ENCODE measurements at places on chromosomes 11 and 22.

DNA sequence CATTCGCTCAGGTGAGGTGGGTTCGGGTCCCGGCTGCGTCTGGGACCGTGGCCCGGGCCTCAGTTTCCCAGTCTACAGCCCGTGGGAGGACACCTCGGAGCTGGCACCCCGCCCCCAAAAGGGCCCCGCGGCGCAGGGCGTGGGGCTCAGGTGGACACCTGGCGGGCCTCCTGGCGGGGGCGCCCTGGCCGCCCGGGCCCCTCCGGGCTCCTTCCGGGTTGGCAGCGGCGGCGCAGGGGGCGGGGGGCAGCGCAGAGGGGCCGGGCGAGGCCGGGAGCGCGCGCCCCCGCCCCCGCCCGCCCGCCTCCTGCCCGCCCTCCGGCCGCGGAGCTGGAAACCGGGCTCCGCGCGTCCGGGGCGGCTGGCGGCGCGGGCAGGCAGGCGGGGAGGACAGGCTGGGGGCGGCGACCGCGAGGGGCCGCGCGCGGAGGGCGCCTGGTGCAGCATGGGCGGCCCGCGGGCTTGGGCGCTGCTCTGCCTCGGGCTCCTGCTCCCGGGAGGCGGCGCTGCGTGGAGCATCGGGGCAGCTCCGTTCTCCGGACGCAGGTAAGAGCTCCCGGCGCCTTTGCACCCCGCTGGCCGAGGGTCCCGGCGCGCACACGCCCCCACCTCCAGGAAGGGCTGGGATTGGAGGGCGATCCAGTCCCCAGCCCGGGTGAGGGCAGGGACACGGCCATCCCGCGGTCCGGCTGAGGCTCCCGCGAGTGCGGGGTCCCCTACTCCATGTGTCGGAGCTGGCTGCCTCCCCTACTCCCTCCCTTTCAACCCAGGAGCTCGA lies at the start of gene EMID1:
TSS of gene EMID1 (plus strand) at position 303 of the 778 bp plus-strand sequence. CDS start at position 446, 143 bp downstream.
- ATAC-seq = peak; percentile 56

GRCh38 chr11:134244593-134244992 lies 8.6 kb downstream of the THYN1 start:
- ATAC-seq = peak; percentile 78

- ATAC-seq = no peak
Observed at GRCh38 chr11:60916669-60917206, 2.8 kb downstream of the TMEM109 start.

DNA sequence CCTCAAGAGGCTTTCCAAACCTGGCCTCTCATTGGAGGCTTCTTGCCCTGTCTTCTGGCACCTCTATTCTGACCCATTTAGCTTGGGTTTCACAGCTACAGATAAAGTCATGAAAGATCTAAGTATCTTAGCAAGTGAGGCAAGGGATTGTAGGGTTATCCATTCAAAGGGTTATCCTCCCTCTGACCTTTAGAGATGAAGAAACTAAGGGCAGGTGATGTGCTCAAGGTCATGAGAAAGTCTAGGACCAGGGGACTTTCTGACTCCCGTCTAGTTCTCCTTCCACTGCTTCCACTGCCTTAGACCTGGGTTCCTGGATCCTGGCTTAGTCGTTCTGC lies 7.2 kb downstream of the PHOX2A start:
- no peak for ATAC-seq

- no peak for ATAC-seq
Observed at GRCh38 chr11:29712616-29713015, 304.2 kb downstream of the KCNA4 start.

DNA sequence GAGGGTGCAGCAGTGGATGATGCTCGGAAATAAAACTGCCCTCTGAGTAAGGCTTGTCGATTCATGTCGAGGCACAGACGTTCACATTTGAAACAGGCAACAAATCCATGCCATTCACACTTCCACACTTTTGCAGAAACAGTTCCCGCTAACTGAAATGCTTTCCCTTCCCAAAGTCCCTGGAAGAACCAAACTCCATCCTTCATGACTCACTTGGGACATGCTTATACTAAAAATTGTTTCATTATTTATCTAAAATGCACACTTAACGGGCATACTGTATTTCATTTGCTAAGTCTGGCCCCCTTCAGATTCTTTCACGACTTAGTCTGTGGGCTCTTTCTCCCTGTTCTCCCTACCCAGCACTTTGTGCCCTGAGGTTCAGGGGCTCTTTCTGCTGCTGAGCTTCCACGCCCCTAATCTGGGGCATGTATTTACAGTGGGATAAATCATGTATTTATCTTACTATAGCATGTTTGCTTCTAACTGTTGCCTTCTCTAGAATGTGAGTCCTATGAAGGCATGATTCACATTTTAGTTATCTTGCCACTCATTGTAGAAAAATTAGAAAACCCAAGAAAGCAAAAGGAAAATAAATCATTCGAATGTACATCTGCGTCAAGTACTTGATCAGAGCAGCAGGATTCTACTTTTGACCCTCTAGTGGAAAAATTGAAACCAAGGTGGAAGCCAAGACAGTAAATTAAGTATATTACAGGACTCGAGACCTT lies 12.5 kb downstream of the SCGB1A1 start:
- no peak for ATAC-seq

DNA sequence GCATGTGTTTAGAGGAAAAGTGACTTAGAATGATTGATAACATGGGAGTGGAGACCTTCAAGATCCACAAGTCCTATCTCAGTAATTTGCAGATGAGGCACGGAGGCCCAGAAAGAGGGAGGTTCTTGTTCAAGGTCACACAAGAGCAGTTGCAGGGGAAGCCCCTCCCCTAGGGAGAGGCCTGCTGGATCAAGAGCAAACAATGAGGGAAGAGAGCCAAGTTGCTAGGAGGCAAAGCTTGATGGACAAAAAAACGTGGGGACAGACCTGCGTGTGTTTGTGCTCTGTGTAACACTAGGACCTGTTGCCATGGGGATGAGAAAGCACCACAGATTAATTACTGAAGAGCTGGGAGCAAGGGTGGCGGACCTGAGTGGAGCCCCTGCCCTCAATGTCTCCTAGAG lies 6.4 kb upstream of the MFRP start:
- peak; percentile 72 for ATAC-seq

DNA sequence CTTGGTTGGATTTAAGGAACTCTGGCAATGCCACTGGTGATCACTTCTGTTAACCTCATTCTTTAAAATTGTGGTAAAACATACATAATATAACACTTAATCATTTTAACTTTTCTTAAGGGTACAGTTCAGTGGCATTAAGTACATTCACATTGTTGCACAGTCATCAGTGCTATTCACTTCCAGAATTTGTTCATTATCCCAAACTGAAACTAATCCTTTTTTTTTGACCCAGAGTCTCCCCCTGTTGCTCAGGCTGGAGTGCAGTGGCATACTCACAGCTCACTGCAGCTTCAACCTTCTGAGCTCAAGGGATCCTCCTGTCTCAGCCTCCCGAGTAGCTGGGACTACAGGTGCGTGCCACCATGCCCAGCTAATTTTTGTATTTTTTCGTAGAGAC lies 10.6 kb downstream of the ELF5 start:
- ATAC-seq = no peak

- no peak for ATAC-seq
Observed at GRCh38 chr11:120632579-120632978, 121.0 kb downstream of the GRIK4 start.

DNA sequence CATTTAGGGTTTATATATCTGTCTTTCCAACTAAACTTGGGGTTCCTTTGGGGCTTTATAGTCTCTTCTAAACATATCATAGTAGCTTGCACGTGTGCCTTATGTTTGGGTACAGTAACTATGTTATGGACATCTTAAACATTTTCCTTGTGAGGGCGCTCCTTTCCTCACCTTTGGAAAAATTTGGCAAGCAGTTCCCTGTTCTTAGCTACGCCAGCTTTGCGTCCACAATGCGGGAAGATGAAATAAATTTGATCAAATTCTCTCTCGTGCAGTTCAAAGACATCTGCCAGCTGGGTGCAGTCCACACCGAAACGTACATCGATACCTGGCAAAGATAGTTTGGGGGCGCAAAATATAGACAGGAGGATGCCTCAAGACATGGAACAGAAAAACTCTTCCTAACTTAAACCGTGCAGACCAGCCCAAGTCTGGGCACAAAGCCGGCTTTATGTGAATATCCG lies 548 bp downstream of the FDXACB1 start:
- no peak for ATAC-seq

GRCh38 chr11:2576111-2576510 lies 123.7 kb downstream of the KCNQ1OT1 start:
- ATAC-seq = no peak

GRCh38 chr11:64104632-64105031 lies 61.3 kb downstream of the MACROD1 start:
- ATAC-seq = no peak

DNA sequence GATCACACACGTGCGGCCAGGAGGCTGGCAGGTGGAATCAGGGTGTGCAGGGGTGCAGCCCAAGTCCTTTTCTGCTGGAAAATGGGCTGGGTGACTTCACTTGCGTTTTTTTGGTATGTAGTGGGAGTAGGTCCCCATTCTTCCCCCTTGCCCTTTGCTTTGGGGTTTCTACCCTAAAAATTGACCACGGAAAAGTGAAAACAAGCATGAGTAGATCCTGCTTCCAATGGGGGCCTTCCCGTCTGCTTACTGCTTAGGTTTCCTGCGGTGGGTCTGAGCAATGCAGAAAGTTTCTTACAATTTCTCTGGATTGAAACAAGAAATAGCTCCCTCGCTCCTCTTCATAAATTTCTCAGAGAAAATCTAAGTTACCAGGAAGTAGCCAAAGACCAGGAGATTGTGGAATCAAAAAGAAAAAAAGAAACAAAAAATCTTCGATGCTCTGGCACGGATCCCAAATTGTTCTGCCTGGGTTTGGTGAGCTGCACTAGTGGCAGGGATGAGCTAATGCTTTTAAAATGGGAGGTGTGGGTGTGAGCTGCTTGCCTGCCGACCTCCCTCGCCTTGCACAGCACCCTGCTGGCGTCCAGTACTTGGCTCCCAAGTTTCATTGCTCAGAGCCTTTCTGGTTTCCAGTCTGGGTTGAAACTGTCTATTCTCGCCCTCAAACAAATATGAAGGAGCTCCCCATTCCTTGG lies 2.4 kb downstream of the TIMP3 start:
- no peak for ATAC-seq

DNA sequence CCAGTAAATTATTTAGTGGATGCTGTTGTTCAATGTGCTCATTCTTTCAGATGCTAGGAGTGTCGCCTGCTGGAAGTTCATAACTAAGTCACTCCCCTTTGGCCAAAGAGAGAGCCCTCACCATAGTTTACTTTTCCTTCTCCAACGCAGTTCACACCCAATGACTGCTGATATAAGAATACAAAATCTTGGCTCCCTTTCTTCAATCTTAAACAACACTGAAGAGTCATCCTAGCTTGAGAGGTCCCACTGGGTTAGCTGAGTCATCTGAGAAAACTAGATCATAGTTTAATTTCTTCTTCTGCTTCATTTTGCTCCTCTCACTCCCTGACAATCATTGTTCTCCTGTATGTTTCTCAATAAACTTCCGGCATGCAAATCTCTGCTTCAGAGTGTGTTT lies 5.4 kb upstream of the OR52L1 start:
- ATAC-seq = no peak

DNA sequence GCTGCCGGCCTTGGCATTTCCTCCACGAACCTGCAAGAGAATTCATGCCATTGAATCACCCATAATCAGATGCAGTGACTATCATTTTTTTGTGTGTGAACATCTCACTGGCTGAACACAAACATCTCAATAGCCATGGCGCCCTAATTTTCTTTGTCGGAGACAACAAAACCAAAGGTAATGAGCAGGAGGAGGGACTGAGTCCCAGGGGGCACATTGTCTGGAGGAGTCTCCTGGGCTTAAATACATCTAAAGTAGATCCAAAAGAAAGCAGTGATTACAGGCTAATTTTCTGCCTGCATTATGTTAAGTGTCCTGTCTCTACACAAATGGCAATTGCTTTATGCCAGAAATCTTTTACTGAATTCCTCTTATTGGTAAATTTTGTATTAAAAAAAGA lies 113.5 kb downstream of the NTM start:
- ATAC-seq = no peak

- peak; percentile 36 for ATAC-seq
Observed at GRCh38 chr11:128496692-128497060, 90.7 kb downstream of the ETS1 start.

DNA sequence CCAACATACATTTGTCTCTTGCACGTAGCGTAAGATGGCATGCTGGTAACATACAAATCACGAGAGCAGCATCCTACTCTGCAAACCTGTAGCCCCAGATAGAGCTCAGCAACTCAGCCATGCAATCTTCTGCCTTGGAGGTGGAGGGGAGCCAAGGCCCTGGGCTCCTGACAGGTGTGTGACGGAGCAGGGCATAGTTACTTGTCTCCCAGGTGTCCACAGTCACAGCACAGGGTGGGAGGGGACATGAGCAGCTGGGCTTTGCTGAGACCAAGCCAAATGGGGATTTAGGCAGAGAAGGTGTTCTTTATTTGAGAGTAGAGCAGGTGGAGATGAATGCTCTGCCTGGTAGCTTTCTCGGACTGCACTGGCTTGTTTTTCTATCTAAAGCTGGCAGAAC lies 111.7 kb downstream of the TEAD1 start:
- ATAC-seq = no peak

GRCh38 chr11:106925245-106925644 lies 93.0 kb downstream of the GUCY1A2 start:
- ATAC-seq = no peak

- no peak for ATAC-seq
Observed at GRCh38 chr11:29135504-29135903, 881.3 kb downstream of the KCNA4 start.

DNA sequence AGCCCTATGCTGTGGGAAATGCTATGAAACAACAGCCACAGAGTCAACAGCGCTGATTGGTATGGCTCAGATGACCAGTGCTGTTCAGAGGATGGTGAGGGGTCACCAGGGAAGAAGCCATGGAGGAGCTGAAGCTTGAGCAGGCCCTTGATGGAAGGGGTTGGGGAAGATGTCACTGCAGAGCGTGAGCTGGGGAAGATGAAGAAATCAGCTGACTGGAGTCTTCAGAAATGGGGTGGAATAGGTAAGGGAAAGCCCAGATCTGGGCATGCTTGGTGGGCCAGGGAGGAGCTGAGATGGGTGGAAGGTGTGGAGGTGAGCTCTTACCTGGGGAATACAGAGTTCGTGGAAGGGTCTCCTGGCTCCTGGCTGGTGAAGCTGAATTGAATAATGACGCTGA lies 105.4 kb upstream of the PLET1 start:
- no peak for ATAC-seq

GRCh38 chr22:33864723-33865130 lies 55.5 kb downstream of the LARGE1 start:
- ATAC-seq = no peak

- peak; percentile 33 for ATAC-seq
Observed at GRCh38 chr22:19290400-19291217, 910 bp downstream of the CLTCL1 start.

Measured in motor neuron (in vitro differentiated cells).